ENCODE measurements at places on chromosomes 1 and 21.

DNA sequence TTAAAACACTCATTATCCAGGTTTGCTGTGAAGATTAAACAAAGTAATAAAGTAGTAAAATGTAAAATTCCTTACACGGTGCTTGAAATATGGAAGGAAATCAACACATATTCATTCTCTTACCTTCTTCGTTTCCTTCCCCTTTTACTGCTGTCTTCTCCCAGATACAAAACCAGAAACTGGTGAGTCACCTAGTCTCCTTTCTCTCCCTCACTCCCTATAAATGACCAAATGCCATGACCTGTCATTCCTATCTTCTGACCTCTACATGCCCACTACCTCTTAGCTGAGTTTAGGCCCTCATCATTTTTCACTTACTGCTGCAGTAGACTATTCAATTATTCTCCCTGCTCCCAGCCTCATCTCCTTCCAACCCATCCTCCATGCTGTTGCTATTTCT is 4.3 kb upstream of the NR1I3 start:
- peak; percentile 38 for DNase-seq

GRCh38 chr1:151859891-151860293 is 6.4 kb upstream of the THEM5 start:
- no peak for DNase-seq

- DNase-seq, result no peak
Observed at GRCh38 chr1:1603671-1604373, 3.9 kb upstream of the FNDC10 start.

- DNase-seq, result no peak
Observed at GRCh38 chr1:172776071-172776470, 117.2 kb downstream of the FASLG start.

DNA sequence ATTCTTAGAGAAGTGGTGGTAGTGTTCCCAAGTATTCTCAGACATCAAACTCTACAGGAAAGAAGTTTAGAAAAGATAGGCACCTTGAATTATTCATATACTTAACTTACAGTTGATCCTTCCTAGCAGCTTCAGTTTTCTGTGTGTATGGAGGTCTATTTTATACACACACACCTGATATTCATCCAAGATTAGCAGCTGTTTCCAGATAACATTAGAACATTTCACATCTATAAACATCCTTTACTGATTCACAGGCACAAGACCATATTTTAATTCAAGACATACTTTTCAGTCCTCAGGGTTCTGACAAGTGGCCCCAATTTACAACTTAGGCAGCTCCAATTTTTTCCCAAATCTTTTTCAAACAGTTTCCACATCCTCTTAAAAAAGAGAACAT is 287.8 kb upstream of the USP25 start:
- no peak for DNase-seq

DNA sequence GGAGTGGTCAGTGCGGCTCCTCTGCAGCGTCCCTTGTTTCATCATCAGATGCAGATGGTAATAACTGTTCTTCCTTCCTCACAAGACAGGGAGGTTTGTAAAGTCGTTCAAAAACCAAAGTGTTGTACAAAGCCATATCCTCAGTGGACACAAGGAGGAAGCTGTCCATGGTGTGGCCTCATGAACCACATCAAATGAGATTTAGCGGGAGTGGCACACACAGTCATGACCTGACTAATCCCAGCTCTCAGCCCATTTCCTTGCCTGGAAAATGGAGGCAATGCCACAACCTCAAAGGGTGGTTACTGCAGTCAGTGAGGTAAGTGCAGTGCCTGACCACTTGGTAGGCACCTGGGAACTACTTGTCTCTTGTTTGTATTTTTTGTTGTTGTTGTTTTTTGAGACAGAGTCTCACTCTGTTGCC is 13.4 kb downstream of the ENTREP3 start:
- peak; percentile 88 for DNase-seq

- no peak for DNase-seq
Observed at GRCh38 chr1:97759078-97759477, 161.8 kb downstream of the DPYD start.

DNA sequence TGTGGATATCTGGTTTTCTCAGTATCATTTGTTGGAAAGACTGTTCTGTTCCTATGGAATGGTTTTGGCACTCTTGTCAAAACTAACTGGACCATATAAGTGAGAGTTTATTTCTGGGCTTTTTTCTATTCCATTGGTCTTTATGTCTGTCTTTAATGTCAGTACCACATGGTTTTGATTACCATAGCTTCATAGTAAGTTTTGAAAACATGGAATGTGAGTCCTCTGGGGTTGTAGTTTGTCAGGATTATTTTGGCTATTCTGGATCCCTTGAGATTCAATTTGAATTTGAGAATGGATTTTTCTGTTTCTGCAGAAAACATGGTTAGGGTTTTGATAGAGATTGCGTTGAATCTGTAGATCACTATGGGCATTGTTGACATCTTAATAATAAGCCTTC is 107.9 kb downstream of the ZFYVE9 start:
- no peak for DNase-seq

DNA sequence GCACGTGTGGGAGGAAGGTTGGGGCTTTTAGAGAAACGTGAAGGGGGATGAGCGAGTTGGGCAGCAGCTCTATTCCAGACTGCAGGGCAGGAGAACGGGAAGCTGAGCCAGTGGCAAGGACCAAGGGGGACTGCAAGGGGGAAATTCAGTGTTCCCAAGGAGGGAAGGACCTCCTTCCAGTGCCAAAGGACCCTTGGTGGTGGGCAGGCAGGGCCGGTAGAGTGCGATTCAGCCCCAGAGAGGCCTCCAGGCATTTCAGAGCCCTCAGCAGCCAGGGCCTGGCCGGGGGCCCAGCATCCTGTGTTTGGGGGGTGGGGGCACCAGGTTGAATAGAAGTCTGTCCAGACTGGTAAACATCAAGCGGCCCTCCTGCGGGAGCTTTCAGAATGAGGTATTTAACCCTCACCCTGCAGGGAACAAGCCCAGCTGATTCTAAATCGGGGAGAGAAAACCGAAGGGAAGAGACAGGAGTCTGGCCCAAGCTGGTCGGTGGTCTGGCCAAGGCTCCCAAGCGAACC is 2.3 kb downstream of the COL9A2 start:
- DNase-seq, result no peak

- DNase-seq, result no peak
Observed at GRCh38 chr21:31284797-31285397, 59.2 kb downstream of the TIAM1 start.

- no peak for DNase-seq
Observed at GRCh38 chr1:88697503-88697902, 13.4 kb downstream of the PKN2 start.

DNA sequence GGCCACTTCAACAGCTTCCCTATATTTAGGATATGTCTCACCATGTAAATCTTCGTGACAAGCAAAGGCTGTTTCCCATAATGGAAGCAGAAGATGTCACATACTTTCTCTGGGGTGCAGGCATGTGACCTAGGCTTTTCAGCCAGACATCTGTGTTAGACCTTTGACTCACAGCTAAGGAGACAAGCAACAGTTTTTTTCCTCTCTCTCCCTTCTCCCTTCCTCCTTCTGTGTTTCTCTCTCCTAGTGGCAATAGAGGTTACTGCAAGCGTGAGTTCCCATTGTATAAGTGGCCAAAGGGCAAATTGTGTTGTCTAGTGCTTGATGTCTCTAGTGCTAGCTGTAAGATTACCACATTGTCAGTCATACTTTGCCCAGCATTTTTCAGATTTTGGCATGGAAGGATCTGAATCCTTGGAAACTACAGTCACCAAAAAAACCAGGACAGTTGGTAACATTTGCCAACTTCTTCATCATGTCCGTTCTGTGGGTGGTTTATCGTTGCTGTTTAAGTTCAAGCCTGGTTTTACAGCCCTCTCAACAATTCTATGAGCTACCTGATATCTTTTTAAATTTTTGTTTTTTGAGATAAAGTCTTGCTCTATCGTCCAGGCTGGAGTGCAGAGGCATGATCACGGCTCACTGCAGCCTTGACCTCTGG is 44.4 kb upstream of the RABGAP1L start:
- peak; percentile 81 for DNase-seq

DNA sequence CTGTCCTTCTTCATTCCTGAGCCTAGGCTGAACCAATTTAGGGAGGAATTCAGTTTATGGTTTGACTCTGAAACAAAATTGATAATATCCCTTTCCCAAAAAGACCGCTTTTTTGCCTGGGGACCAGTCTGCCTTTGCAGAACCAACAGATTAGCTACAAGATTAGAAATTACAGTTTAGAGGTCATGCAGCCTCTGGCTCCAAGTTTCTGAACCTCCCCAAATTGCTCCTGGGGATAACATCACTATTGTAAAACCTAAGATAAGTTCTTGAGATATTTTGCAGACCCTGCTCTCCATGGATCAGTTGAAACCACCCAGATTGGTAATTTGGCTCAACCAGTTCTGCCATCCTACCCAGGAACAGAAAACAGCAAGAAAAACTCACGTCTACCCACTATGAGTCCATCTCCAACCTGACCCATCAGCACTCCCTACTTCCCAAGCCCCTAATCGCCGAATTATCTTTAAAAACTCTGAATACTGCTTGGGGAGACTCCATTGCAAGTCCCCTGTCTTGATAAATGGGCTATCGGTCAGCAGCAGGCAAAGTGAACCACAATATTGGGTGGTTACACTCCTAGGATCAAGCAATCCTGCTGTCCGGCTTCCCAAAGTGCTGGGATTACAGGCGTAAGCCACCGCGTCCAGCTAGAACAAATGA is 605 bp upstream of the RABGGTB start:
- no peak for DNase-seq

GRCh38 chr1:69728206-69728605 is 160.5 kb downstream of the LRRC7 start:
- DNase-seq, result no peak

- no peak for DNase-seq
Observed at GRCh38 chr21:44485254-44485793, 30.0 kb downstream of the LRRC3 start.

DNA sequence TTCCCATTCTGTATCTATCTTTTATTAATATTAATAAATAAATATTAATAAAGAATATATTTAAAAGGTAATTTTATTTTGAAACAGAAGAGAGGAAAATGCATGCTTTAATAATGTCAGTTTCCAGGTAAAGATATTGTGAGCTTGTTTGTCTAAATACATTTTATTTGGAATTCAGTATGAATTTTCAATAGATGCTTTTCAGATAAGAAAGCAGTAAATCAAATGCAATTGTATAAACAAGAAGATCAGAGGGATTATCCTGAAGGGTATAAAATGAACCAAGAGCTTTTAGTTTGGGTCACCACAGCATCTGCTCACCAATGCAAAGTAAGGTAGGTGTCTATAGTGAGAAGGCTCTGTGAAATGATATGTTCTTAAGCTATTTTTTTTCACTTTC is at the start of gene TSHB:
TSHB (plus strand) TSS at position 301 of the 400 bp plus-strand sequence. CDS start 3,537 bp downstream, outside the sequence.
- DNase-seq, result no peak

DNA sequence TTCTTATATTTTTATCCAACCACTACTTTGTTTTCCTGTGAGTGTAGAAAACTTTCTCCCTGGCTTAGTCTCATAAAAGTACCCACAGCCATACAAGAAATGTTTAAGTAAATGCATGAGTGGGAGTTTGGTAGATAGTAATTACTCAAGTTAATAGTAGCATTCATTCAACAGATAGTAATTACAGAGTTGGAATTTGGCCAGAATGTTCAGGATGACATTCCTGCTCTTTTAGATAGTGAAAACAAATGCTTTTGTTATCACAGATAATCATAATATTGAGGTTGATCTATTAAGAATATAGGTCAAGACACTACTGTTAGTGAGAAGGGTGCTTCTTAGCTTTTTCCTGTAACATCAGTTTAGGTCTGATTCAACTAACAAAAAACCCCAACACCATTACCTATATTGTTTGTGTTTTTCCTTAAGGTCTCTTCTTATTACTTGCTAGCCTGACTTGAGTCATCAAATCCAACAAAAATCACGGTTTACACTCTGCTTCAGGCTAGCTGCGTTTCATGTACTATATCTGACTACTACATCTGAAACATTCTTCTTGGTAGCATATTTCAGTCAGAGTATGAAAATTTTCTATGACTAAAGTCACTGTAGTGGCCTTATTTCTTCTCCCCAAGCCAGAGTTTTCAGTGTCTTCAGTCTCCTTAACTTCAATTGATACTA is 163.7 kb downstream of the HS2ST1 start:
- DNase-seq, result no peak

- no peak for DNase-seq
Observed at GRCh38 chr1:36769886-36770830, 264.2 kb downstream of the GRIK3 start.

GRCh38 chr1:76868154-76868882 is 1.0 kb downstream of the ST6GALNAC5 start:
- DNase-seq, result no peak

- peak; percentile 78 for DNase-seq
Observed at GRCh38 chr1:204398197-204399125, 13.2 kb downstream of the PPP1R15B start.

DNA sequence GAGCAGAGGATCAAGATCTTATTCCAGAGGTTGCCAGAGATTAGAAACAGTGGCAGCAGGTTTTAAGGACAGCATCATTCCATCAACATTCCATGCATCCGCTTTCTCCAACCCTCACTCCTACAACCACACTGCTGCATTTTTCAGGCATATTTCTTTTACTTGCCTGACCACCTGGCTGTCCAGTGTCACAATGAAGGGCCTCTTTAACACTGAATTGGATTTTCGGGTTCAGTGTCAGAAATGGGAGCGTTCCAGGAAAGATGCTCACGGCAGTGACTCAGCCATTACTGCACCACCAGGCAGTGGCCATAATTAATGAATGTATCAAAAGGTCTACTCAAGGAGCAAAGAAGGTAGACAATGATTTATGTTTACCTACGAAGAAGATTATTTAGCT is 200.4 kb upstream of the ESRRG start:
- no peak for DNase-seq

GRCh38 chr1:79362470-79362869 is 355.9 kb upstream of the ADGRL4 start:
- no peak for DNase-seq

GRCh38 chr1:95021119-95021518 is 51.6 kb downstream of the ALG14 start:
- no peak for DNase-seq

- DNase-seq, result no peak
Observed at GRCh38 chr1:190864013-190864641, 386.5 kb upstream of the BRINP3 start.

DNA sequence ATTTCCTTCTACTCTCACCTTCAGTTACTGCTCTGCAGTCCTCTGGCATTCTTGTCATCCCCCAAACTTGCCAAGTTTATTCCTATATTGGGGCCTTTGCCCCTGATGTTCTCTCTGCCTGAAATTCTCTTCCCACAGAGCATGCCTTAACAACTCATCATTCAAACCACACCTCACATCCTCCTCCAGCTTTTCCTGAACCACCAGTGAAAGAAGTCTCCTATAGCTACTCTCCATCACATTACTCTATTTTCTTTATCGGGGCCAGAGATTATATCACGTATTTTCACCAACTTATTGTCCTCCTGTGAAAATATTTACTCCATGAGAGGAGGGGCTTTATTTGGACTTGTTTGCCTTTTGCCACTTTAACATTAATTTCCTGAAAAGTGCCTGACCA is 32.1 kb downstream of the EXTL2 start:
- DNase-seq, result no peak

GRCh38 chr1:185732951-185733350 is 1.2 kb upstream of the HMCN1 start:
- DNase-seq, result no peak

GRCh38 chr1:42130061-42130660 is 23.0 kb upstream of the GUCA2B start:
- no peak for DNase-seq

Measured in AML-193 (cell line).